ENCODE measurements at places on chromosomes 12 and 14. TPM values are rescaled to one million over a fixed set of nuclear protein-coding genes. Genes with fewer than 3 reads are reported as not detected.

The CCDC196 gene
- total RNA-seq, result not detected

GRCh38 chr14:105336477-105337287 lies 22.1 kb downstream of the PACS2 start:
- H3K36me3 ChIP-seq, result no peaks in the 10 kb centered on the region
- H3K27me3 ChIP-seq, result no peaks in the 10 kb centered on the region
- DNase-seq, result no peak
- H3K27ac ChIP-seq, result no peak overlapping the region
- no peaks in the 10 kb centered on the region for H3K4me1 ChIP-seq

DNA sequence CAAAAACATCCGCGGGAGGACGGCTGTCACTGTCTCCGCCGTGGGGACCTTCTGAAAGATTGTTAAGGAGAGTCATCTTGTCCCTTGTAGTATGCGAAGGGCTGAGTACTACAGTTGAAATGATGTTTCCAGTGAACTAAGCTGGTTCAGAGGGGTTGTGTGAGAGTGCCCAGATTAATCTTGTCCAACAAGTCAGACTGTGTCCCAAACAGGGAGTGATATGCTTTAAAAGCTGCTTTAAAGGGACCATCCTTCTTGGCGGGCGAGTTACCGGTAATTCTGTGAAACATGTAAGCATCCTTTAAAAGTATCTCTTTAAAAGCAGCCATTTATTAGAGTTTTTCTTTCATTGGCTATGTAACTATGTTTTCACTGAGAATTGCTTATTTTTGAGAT lies 1.1 kb downstream of the WDR20 start:
- H3K4me3 ChIP-seq, result peak overlapping the region; percentile 95
- H3K27ac ChIP-seq, result peak overlapping the region; percentile 89
- DNase-seq, result no peak

DNA sequence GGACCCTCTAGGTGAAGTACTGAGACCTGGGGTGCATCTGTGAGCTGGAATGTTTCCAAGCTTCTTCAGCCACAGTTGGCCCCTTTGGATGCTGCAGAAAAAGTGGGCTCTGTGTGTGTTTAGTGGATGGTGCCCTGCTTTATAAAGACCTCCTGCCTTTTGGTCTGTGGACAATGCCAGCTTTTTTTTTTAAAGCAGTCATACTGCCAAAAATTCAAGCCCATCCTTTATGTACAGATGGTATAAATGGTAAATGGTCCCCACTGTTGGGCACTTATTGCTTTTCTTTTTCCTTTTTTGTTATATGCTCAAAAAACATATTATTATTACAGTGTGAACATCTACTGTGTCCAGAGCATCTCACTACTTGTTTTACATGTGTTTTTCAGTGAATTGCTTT lies 81.1 kb downstream of the SMOC1 start:
- no peaks in the 10 kb centered on the region for H3K4me1 ChIP-seq
- H3K4me3 ChIP-seq, result no peak overlapping the region
- H3K36me3 ChIP-seq, result no peaks in the 10 kb centered on the region
- DNase-seq, result no peak
- no peak overlapping the region for H3K27ac ChIP-seq

GRCh38 chr14:22598896-22599244 lies 770 bp downstream of the ABHD4 start:
- peak overlapping the region; percentile 80 for H3K4me3 ChIP-seq
- no peaks in the 10 kb centered on the region for H3K27me3 ChIP-seq
- H3K4me1 ChIP-seq, result peaks cover 6% of the 10 kb centered on the region
- DNase-seq, result no peak
- H3K36me3 ChIP-seq, result no peaks in the 10 kb centered on the region

- no peak for DNase-seq
- peaks cover 6% of the 10 kb centered on the region for H3K36me3 ChIP-seq
- H3K27ac ChIP-seq, result no peak overlapping the region
Observed at GRCh38 chr14:71061458-71061857, 154.2 kb downstream of the PCNX1 start.

GRCh38 chr12:89702503-89702902 lies 6.1 kb downstream of the ATP2B1 start:
- H3K27ac ChIP-seq, result no peak overlapping the region
- H3K4me3 ChIP-seq, result no peak overlapping the region
- H3K27me3 ChIP-seq, result no peaks in the 10 kb centered on the region
- DNase-seq, result no peak
- H3K36me3 ChIP-seq, result no peaks in the 10 kb centered on the region
- H3K4me1 ChIP-seq, result peaks cover 33% of the 10 kb centered on the region

The ARHGEF40 gene
- 11.1 TPM for total RNA-seq

GRCh38 chr14:24669651-24670050 lies 35.7 kb upstream of the GZMB start:
- no peaks in the 10 kb centered on the region for H3K27me3 ChIP-seq
- H3K4me3 ChIP-seq, result no peak overlapping the region
- no peaks in the 10 kb centered on the region for H3K4me1 ChIP-seq
